Foreskin fibroblast (primary cell): ENCODE measurements at places on chromosomes 3 and 15.

DNA sequence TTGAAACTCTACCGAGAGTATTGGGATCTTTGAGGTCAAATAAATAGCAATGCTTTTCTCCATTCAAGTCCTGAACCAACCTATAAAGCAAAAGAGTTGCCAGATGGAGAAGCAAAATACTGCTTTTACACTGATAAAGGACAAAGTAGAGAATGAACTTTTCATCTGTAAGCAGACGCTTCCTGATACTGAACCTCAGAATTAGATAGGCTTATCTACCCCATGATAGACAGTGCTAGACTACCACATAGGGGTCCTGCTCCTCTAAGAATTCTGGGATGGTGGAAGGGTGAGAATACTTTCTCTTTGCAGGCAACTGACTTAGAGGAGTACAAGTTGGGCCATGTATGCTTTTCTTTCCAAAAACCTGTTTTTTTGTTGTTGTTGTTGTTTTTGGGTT, 9.5 kb downstream of the SAXO2 start:
- no peak for DNase-seq

DNA sequence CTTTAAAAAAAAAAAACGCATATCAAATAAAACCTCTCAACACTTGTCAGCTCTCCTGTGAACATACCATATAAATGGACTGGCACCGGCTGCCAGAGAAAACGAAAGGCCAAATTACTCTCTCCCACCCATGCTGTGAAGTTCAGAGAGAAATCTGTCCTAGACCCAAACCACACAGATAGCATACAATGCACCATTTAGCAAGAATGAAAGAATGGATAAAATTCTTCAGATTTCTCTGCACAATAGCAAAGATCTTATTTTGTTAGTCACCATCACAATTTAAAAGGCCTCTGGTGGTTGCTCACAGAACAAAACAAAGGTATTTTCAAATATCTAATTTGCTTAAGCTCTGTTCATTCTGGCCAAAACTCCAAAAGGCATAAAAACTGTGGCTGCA, 93.9 kb upstream of the BHLHE40 start:
- DNase-seq: no peak

DNA sequence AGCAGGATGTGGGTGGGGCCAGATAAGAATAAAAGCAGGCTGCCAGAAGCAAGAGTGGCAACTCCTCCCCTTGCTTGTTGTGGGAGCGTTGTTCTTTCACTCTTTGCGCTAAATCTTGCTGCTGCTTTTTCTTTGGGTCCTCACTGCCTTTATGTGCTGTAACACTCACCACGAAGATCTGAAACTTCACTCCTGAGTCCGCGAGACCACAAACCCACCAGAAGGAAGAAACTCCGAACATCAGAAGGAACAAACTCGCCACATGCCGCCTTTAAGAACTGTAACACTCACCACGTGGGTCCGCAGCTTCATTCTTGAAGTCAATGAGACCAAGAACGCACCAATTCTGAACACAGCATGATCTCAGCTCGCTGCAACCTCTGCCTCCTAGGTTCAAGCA, 72.9 kb downstream of the IL12A start:
- no peak for DNase-seq

DNA sequence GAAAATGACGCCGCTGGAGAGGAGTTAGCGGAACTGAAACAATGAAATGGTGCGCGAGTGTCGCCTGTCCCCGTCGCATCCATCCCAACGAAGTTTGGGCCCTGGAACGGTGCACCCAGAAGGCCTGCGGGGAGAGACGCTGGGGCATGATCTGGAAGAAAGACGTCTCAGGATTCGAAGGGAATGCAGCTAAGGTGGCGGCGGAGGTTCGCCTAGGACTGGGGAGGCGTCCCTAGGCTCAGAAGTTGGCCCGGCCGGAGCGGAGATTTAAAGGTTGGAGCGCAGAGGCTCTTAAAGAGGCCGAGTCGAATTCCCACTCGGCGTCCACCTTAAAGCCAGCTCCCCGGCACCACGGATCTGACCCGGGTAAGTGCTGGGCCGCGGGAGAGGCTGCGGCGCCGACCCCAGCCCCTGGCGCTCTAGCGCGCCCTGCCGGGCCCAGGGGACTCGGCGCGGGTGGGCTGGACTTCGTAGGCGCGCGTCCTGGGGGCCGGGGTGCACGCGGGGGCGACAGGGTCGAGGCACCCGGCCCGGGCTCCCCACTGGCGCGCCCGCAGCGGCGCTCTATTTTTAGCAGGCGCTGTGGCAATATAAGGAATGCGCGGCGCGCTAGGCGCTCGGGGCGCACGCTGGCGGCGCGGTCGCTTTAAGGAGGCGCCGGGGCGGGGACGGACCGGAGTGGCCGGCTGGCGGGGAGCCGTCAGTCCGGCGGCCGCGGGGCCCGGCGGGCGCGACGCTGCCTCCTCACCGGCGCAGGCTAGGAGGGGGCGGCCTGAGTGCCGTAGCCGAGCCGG, at the start of gene MRAS:
TSS of gene MRAS (plus strand) at position 620 of the 794 bp plus-strand sequence. CDS start 24,305 bp downstream, outside the sequence.
- peak; percentile 91 for DNase-seq

GRCh38 chr3:29203851-29204250, 77.0 kb upstream of the RBMS3 start:
- no peak for DNase-seq

- DNase-seq: peak; percentile 73
Measured at GRCh38 chr3:188578576-188579363, 424.8 kb downstream of the LPP start.

DNA sequence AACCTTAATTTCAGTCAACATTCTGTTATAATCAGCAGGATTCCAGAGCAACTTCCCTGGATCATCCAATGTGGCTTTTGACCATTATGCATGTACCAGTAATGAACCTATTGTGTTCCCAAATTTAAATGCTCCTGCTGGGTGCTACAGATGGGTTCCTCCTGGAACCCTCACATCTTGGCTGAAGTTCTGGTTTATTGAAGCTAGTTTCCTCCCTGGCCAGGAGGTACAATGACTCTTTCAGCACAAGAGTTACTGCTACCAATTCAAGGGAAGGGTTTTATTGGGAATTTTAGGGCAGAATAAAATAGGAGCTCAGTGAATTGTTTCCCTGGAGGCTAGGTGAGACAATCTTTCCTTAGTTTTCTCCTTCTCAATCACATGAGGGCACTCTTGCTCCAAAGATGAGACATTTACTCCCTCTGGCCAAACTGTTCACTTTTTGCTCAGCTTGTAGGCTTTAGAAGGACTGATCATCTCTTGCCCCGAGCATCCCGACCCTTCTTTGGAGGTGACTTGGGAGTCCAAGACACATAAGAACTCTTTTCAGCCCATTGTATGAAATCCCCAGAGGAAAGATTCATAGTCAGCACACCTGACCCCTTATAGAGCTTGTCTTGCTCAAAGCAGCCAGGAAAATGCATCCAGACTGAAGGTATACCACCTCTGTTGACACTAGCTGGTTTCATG, 8.8 kb upstream of the NPHP3 start:
- DNase-seq: peak; percentile 78
